ENCODE measurements at places on chromosomes 12 and 14.

DNA sequence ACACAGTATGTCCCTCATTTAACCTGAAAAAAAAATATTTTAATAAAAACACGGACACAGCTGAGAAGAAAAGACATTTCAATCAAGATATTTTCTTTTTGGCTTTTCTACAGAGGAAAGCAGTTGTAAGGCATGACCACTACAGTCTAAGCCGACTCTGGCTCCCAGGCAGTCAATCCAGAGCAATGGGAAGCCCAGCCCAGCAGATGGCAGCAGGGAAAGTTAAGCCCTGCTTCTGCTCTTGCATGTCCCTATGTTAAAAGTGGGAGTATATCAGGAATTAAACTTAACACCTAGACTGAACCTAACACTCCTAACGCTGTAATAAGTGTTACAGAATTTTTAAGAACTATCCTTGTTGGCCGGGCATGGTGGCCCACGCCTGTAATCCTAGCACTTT, 19.5 kb upstream of the HAL start:
- ATAC-seq, result no peak

DNA sequence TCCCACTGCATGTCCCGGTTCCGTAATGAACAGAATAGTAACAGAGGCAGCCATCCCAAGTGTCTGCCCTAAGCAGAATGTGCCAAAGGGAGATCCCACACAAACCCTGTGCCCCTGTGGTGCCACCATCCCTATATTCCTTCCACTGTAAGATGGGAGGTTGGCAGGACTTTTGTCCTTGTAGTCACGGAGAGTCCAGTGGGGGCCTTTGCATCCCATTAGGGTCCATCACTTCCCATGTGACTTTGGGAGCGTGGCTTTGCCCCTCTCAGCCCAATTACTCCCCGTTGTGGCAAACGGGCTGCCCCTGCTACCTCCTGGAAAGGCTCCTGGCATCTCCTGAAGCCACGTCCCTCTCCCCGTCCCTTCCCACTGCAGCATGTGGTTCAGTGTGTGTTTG, 189.5 kb upstream of the FKBP4 start:
- ATAC-seq, result no peak

- ATAC-seq, result no peak
Observed at GRCh38 chr14:70257526-70257925, 68.8 kb upstream of the SLC8A3 start.

DNA sequence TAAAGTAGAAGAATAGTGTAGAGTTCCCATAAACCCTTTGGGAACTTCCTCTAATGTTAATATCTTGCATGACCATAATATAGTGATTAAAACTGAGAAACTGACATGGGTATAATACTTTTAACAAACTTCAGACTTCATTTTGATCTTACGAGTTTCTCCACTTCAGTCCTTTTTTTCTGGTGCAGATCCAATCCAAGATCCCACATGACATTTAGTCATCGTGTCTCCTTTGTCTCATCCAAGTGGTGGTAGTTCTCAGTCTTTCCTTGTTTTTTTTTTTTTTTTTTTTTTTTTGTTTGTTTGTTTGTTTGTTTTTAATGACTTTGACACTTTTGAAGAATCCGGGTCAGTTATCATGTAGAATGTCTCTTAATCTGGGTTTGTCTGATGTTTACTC, 179.2 kb downstream of the CACNA1C start:
- ATAC-seq, result no peak

DNA sequence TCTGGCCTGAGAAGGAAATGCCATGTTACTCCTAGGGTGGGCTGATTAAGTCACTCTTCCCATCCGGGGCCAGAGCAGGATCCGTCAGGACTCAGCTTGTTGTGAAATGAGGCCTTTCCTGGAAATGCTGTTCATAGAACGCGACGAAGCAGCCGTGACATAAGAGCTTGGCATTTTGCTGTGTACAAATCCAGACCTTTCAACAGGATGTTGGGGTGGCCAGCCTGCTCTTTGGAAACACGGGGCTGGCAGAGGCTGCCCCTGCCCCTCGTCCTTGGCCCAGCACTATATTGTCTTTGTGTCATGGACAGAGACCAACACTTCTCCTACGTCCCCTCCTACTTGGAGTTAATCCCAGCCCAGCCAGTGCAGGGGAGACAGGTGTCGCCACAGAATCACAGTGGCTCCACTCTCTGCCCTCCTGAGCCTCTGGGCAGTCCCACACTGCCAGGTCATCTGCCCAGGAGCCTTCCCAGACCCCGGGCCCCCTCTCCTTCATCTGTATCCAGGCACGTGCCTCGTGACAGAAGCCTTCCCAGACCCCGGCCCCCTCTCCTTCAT, 18.6 kb upstream of the EIF5 start:
- ATAC-seq, result no peak

DNA sequence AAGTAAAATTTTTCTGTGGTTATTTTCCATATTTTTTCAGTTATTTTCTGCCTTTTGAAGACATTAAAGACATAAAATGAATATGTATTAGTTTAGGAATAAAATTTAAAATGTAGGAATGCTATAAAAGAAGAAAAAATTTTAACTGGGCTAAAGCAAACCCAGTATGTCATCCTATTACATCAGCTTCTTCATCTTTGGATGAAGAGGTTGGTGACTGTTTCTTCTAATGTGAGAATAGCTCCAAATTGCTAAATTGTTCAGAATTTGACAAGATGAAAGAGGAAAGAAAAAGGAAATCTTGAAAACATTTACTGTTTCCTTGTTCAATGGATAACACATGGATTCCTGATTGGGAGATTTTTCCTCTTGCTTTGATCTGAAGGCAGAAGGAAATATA, 52.7 kb upstream of the PZP start:
- ATAC-seq, result no peak

DNA sequence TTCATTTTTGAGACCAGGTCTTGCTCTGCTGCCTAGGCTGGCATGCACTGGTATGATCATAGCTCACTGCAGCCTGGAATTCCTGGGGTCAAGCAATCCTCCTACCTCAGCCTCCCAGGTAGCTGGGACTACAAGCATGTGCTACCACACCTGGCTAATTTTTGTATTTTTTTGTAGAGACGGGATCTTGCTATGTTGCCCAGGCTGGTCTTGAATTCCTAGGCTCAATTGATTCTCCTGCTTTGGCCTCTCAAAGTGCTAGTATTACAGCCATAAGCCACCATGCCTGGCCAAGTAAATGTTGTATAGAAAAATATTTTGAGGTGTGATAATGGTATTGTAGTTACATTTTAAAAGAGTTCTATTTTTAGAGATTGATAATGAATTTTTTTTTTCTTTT, 12.6 kb downstream of the BIN2 start:
- ATAC-seq, result no peak

- ATAC-seq, result no peak
Observed at GRCh38 chr12:45909041-45909713, 81.2 kb downstream of the SCAF11 start.

DNA sequence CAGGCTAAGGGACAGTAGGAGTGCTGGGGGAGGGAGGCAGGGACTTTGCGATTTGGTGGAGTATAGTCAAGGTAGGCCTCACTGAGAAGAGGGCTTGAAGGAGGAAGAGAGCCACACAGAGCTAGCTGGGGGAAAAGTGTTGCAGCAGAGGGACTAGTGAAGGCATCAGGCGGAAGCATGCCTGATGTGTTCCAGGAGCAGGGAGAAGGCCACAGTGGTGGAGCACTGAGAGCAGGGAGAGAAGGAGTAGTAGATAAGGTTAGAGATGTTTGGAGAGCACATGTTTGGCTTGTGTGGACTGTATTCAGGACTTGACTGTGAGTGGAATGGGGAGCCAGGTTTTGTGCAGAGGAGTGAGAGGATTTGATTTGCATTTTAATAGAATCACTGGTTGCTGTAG, 9.0 kb downstream of the FRMD6 start:
- no peak for ATAC-seq

- ATAC-seq, result no peak
Observed at GRCh38 chr12:7035463-7035862, 17.2 kb upstream of the LPCAT3 start.

DNA sequence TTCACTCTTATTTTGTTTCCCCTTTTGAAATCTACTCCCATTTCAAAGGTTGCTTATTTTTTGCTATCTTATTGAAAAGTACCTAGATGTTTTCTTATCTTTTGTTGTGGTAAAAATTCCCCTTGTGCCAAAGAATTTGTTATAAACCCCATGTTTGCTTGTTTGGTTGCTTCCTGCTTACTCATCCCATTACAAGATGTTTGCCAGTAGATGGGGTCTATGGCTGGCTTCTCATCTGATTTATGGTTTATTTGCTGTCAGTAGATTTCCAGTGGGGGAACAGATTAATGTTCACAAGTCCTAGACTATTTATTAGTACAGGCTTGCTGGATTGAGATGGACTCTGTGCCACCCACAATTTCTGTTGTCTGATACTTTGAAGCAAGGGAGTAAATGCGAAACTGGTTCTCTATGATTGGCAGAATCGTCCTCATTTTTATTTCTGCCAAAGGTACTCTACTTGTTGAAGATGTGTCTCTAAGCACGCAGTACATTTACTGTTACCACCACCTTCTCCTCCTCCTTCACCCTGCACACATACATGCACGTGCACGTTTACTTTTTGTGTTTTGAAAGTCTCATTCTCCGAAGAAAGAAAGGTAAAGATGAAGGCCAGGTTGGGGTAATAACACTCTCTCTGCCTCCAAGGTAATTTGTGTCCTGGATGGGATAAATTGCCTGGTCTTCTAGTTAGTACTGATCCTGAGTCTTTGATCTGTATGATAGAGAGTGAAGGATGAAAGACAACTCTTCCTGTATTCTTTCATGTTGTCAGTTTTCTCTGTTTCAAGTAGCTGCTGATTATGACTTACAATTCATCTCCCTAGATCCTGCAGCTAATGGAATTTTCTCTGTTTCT, 117.2 kb upstream of the ATP2B1 start:
- no peak for ATAC-seq

DNA sequence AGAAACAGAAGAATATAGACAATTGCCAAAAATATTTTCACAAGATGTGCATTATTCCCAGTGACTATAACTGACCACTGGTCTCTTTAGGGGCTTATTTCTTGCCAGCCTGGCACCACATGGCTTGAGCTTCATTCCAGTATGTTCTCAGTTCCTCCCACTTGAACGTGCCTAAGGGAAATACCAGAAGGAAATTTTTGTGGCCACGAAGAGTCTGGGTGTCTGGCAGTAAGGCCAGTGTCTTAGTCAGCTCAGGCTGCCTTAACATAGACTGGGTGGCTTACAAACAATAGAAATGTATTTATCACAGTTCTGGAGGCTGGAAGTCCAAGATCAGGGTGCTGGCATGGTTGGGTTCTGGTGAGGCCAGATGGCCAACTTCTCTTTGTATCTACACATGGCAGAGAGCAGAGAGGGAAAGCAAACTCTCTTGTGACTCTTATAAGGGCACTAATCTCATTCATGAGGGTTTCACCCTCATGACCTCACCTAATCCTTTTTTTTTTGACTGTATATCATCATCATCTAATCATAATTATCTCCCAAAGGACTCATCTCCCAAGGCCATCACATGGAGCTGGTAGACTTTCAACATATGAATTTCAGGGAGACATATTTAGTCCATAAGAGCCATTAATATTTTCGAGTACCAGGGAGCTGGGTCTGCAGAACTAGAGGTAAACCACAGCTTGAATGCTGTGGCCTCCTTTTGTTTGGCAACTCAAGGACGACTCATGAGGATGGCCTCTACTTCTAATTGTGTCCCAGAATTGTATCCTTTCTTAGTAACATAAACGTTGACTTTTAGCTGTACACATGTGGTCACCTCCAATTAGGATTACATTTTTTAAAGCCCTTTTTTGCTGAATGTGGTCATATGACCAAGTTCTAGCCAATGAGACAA, 5.1 kb upstream of the SMOC1 start:
- no peak for ATAC-seq

- peak; percentile 67 for ATAC-seq
Observed at GRCh38 chr12:116135209-116135930, 142.1 kb downstream of the MED13L start.

DNA sequence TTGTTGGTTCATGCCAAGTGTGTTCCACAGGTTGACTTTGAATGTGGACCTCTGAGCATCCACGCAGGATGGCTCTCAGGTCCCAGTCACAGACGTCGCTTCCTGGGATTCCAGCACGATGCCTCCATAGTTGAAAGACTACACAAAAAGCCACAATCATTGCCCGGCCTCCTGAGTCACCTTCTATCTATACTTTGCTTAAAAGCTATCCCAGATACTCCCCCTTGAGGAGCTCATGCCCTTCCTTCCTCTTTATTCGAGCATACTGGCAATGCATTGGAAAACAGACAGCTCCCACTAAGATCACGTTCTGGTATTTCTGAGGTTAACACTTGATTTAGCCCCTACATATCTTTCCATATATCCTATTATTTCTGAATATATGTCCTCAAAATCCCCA, 40.1 kb downstream of the ZNF664 start:
- ATAC-seq, result no peak

- no peak for ATAC-seq
Observed at GRCh38 chr12:60803147-60803546, 1207.3 kb downstream of the SLC16A7 start.

- ATAC-seq, result no peak
Observed at GRCh38 chr14:53509276-53510244, 356.4 kb upstream of the DDHD1 start.

GRCh38 chr14:21894003-21894897, 220.6 kb upstream of the OR4E1 start:
- peak; percentile 74 for ATAC-seq

- no peak for ATAC-seq
Observed at GRCh38 chr14:90495357-90496276, 98.8 kb downstream of the CALM1 start.

DNA sequence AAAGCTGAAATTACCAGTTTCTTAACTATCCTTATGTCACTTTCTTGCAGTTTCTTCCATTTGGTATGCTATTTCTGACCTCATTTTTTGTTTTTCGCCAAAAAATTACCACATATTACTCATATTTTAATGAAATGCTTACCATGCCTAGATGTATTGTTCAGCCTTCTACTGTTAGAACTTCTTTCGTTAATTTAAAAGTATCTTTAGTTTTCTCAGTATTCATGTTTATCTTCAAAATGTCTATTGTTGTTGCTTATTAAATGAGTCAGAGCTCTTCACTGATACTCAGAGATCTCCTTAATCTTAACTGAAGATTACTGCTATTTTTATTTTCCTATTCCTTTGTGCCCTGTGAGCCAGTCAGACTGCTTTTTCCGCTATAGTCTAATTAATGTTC, 20.5 kb downstream of the RAP1B start:
- peak; percentile 55 for ATAC-seq

DNA sequence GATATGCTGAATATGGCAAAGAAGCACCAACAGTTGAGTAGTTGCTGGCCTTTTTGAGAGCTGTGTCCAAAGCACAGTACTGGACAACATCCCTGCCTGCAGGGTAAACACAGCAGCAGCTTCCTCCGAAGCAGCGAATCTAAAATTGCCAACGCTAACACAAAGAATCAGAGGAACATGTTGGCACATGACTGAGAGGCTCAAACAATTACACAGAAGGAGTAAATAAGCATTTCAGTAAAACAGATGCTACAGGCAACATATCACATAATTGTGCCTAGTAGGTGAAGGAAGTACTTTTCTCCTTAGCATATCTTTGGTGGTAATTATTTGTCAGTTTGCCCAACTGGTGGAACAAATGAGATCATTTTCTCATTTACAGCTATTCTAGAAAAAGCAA, 52.1 kb downstream of the KICS2 start:
- ATAC-seq, result no peak
